ENCODE measurements at places on chromosomes 11 and 22. TPM values are rescaled to one million over a fixed set of nuclear protein-coding genes. Genes with fewer than 3 reads are reported as not detected.

- no peak for DNase-seq
These were observed 1.8 kb upstream of the RNF169 start for GRCh38 chr11:74746868-74747267.

- DNase-seq = no peak
These were observed 85.3 kb upstream of the HORMAD2 start for GRCh38 chr22:29994943-29995342.

GRCh38 chr22:25712661-25713400, 29.2 kb upstream of the MYO18B start:
- DNase-seq = no peak

Gene OR51V1
- not detected for total RNA-seq

DNA sequence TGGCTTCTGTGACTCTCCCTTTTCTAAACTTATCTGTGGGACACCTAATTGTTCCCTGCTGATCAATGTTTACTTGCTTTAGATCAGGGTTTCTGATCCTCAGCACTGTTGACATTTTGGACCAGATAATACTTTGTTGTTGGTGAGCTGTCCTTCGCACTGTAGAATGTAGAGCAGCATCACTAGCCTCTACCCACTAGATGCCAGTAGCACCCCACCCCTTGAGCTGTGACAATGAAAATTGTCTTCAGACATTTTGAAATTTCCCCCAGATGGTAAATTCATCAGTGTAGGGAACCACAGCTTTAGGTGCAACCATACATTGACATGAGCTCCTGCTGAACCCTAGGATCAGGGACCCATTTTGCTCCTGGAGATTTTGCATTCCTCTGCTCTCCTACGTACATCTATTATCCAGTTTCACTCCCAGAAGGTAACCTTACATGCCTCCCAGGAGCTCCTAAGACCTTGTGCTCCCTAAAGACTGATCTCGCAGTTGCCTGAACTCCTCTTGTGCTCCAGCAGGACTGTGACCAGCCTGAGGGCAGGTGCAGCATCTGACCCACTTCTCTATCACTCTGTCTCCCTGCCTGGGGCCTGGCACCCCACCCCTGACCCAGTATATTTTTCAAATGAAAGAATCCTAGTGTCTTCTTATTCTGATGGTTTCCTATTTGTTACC, 107.8 kb downstream of the FAR1 start:
- DNase-seq = peak; percentile 41

GRCh38 chr11:8338138-8338537, 74.5 kb upstream of the LMO1 start:
- DNase-seq = peak; percentile 81

All from H9 (cell line).